ENCODE measurements at places on chromosomes 6 and 20.

DNA sequence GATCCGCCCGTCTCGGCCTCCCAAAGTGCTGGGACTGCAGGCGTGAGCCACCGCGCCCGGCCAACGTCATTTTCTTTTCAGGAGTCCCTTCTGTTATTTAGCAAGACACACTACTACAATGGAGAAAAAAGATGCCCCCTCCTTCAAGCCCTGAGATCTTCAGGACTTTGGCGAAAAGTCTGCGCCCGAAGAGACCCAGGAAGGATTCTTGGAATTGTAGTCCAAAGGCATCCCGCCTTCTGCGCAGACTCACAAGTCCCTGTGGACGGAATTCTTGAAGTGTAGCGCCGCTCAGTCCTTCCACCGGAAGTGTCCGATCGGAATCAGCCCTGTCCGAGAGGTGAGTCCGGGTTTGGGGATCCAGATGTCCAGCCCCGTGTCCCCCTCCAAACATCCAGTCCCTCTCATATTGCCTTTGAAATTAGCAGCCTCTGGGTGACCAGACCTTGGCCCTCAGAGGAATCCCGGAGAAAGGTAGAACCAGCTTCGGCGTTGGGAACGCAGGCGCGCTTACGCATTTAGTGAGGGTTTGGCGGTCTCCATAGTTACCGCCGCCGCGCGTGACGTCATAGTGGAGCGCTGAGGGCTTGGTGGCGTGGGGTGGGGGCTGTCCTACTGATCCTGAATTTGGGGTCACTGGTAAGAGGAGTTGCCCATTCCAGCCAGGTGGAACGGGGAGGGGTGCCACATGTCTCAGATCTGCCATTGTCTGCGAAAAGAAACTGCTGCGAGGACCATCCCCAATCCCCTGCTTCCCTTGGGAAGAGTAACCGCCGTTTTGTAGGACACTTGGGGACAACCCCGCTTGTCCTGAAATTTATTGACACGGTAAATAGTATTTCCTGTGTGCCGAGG, 490 bp downstream of the ZNF165 start:
- peak; percentile 93 for DNase-seq

DNA sequence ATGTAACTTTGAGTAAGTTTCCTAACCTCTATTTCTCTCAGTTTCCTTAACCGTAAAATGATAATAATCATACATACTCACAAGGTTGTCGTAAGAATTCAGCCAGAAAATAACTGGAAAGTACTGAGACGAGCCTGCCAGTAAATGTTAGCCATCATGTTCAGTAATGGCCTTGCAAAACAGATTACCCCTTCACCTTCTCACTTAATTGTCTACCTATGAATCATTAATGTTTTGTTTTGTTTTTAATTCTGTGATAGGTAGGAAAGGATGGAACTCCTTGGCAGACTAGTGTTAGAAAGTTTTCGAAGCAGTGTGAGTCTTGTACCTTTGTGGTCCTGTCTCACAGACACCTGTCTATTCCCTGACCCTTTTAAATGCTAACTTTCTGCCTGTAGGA, 50.6 kb downstream of the MAPK14 start:
- no peak for DNase-seq

DNA sequence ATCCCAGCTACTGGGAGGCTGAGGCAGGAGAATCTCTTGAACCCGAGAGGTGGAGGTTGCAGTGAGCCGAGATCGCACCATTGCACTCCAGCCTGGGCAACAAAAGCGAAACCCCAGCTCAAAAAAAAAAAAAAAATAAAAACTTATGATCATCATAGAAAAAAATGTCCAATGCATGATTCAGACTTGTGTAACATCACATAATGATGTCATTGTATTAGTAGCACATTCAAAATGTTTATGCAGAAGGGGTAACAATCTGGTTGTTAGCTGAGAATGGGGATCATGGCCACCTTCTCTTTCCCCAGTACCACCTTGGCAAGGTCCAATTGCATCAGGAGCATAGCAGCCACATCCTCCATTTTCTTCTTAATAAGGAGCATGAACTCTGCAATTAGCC, 137.6 kb upstream of the MARCKS start:
- no peak for DNase-seq

- DNase-seq, result no peak
Observed at GRCh38 chr6:137820952-137821351, 46.1 kb upstream of the TNFAIP3 start.

- no peak for DNase-seq
Observed at GRCh38 chr6:107661291-107661690, 162.8 kb downstream of the SCML4 start.

- no peak for DNase-seq
Observed at GRCh38 chr6:131729550-131729949, 18.7 kb upstream of the CTAGE9 start.

DNA sequence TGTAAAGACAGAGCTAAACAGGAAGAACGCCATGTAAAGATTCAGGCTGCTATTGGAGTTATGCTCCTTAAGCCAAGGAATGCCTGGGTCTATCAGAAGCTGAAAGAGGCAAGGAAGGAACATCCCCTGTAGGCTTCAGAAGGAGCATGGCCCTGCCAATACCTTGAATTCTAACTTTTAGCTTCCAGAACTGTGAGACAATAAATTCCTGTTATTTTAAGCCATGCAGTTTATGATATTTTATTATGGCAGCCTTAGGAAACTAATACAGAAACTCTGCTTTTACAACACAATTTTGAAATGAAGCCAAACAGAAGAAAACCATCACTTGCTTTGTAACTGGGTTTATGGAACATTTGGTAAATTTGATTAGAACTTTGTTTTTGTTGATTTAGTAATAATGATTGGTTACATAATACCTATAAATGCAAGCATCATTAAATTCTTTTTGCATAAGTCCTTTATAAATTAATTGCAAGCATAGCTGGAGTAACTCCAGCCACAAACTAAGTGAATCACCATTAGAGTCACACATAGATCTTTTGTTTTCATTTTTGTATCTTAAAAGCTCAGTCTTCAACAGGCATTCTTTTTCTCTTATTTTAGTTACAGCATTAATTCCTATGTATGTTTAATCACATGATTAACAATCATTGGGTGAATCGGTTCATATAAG, 33.5 kb upstream of the TSPYL1 start:
- DNase-seq, result no peak

GRCh38 chr6:23365732-23366131, 760.3 kb upstream of the NRSN1 start:
- no peak for DNase-seq

- DNase-seq, result no peak
Observed at GRCh38 chr6:125415913-125416312, 114.1 kb upstream of the HDDC2 start.

GRCh38 chr20:61650912-61651733, 399.1 kb downstream of the CDH4 start:
- DNase-seq, result no peak

- no peak for DNase-seq
Observed at GRCh38 chr6:29509239-29509638, 21.5 kb upstream of the MAS1L start.

DNA sequence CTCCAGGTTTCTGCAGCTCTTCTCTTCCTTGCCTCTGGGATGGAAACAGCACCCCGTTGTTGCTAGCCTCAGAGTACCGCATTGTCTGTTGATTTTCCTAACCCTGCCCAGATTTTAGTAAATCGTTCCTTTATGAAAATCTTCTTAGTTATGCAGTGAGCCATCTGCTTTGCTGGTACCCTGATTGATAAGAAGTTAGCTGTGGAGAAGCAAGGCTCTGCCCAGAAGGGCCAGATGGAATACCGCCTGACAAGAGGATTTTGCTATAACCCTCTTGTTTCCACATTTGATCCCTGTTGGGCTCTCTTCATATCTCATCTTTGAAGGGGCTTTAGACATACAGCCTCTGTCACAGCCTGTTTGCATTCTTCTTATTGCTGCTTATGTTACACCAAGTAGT, 229.0 kb downstream of the CDKAL1 start:
- no peak for DNase-seq

DNA sequence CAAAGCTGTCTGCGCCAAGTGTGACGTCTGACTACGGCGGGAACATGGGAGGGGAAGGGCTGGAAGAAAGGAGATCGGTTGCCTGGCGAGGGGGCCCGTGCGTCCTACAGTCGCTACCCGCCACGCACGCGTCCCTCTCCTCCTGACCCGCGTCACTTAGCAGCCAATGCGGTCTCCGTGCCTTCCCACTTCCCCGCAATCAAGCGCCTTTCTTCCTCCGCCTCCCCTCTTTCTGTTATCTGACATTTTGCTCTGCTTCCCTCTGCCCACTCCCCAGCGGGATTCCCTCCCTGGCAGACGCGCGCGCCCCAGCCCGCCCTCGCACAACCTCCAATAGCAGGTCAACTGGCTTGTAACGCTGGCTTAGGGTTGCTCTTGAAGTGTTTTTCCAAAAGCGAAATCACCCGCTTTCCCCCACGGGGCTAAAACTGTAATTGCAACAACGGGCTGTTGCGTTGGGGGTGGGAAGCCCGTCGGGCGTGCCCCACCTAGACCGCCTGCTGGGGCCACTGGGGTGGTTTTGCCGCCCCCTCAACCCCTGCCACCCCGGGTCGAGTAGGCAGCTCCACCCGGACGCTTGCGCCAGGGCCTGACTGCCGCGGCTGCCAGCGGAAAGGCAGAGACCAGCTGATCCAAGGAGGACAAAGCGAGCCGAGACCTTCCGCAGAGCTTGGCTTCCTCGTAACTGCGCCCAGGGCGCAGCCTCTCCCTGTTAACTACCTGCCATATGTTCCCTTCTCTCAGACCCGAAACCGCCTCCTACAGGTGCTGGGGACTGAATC, 6.2 kb upstream of the SOX4 start:
- DNase-seq, result peak; percentile 65

DNA sequence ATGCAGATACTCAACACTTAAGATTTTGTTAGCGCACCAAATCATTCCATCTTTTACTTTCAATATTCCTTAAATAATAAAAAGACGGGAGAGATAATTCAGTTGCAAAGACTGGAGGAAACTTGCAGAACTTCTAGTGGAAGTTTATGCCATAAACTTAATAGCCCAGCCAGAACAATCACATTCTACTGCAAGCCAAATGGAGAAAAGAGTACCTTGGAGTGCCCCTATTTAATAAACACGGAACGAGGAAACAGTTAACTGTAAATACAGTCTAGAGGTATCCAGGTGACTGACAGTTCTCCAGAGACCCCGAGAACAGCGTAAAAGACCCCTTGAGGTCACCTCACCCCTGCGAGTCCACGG, 635 bp downstream of the SLC35B3 start:
- DNase-seq, result no peak

GRCh38 chr6:27477318-27478013, 4.6 kb upstream of the ZNF184 start:
- no peak for DNase-seq

GRCh38 chr20:18224968-18225568, 63.3 kb upstream of the ZNF133 start:
- DNase-seq, result peak; percentile 28

- no peak for DNase-seq
Observed at GRCh38 chr6:38182426-38182825, 362.9 kb downstream of the ZFAND3 start.

DNA sequence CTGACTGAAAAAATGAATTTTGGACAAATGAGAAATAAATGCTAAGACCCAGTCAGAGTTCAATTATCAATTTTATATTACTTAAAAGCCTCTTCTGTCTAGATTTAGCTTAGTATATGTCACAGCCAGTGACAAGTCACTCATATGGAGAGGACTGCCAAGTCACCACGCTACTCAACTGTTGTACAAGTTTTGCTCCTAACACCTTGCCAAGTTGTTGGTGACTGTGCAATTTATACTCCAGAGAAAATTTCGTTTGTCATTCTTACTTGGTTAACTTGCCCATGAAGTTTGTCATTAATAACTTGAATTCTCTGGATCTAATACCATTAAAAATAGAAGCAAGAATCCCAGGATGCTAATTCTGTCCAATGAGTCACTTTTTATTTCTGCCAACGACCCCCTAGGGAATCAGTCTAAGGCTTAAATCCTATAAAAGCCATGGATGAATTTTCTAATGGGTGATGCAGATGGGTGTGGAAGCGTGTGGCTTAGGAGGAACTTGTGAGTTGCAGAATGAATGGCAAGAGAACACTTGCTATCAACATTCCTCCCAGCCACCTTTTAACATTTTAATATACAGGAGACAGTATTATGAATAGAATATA, 30.4 kb upstream of the FBXO30 start:
- no peak for DNase-seq

DNA sequence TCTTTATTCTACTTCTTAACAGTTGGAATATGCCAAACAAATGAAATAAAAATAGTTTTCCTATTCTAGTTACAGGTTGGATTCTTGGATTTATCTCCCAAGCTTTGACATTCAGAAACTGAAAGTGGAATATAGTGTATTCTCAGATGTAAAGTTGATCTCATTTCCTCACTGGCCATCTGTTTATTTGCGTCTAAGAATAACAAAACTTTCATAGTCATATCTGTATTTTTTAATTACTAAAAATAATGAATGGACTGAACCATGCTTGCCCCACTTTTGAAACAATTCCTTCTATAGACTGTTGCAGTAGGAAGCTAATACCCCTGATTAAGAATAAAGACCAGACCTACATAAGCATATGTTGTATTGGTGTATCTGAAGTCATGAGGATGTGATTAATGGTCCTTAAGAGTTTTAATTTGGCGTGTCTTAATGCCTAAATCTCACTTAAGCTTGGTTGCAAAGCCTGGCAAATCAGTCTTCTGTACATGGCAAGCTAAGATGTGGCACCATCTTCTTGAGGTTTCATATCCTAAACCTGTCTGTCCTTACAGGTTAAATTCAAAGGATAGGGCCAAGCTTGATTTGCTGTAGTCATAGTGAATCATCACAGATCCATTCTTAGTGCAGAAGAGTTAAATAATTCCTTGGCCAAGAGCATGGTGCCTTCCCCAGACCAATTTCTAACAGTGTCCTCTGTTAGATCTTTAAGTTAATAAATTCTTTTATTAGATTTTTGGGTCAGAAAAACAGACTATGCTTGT, 58.9 kb downstream of the FOXO3 start:
- no peak for DNase-seq

GRCh38 chr6:128307671-128308070, 212.7 kb downstream of the PTPRK start:
- DNase-seq, result no peak

- no peak for DNase-seq
Observed at GRCh38 chr6:9799582-9799981, 615.3 kb downstream of the TFAP2A start.

DNA sequence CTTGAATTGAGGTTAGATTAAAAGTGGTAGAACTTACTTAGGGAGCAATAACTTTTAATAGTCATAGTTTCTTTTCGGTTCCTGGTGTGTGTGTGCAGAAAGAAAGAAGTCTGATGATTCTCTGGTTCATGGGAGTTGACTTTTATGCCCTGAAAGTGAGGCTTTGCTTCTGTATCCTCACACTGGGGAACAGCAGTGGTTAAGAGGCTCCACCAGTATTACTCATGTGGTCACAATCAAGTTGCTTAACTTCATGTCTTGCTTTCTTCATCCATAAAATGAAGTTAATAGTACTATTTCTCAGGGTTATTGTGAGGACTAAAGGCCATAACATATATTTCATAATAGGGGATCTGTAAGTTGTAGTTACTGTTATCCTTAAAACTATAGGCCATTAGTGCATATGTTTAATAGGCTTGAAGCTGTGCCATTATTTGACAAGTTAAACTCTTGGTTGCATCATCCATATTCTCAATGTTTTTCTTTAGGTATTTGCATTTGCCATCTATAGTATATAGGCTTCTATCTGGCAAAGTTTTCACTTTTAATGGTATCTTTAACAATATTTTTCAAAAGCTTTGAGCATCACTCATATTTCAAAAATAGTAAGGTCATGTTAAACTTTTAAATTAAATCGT, 262.4 kb downstream of the PLCB1 start:
- no peak for DNase-seq
